ENCODE measurements at places on chromosomes 13 and 19.

DNA sequence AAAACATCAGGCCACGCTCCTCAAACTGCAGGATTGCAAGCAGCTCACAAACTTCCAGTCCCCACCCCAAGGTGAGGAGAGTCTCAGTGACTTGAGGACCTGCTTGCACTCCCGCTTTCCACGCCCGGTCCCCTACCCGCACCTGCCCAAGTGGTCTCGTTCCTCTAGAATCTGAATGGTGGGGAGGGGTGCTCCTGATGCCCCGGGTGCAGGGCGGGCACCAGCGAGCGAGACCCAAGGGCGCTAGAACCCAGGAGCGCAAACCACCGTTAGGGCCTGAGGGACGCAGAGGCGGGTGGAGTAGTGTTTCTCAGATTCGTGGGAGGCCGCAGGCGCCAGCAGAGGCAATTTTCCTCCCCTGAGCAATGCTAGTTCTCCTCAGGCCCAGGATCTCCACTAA, 40.3 kb downstream of the SOX1 start:
- no peak for DNase-seq

GRCh38 chr13:20489185-20489820, 36.4 kb downstream of the CRYL1 start:
- no peak for DNase-seq

DNA sequence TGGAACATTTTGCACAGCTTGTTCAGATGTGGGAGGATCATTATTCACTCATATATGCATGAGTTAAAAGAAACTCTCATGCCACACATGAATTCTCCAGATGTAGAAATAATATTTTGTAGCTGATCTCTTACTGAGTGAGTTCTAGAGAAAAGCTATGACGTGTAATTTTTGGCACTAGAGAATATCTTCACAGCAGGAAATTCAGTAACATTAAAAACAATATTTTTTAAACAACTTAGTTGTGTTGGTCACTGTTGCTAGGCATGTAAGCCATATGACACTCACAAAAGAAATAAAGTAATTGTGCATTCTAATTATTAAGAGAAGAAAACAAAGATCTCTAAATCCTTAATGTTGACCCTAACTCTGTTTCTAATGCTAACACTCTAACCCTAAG, 371.4 kb upstream of the SLC10A2 start:
- no peak for DNase-seq

GRCh38 chr19:35743640-35744429, 1.4 kb downstream of the U2AF1L4 start:
- no peak for DNase-seq

DNA sequence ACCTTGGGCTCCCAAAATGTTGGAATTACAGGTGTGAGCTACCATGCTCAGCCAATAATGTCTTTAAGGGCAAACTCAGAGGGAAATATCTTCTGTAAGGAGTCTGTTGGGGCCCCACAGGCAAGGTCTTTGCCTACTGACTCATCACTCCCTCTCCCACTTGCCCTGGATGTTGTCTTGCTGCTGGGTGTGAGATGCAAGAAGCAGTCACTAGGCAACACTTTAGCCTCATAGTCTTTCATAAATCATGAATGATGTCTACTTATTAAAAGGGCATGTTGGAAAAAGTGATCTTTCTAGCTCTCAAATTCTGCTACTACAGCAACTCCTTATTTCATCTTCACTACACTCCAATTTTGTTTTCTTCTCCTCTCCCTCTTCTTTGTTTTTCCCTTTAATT, 34.6 kb upstream of the SLC10A2 start:
- DNase-seq, result no peak

DNA sequence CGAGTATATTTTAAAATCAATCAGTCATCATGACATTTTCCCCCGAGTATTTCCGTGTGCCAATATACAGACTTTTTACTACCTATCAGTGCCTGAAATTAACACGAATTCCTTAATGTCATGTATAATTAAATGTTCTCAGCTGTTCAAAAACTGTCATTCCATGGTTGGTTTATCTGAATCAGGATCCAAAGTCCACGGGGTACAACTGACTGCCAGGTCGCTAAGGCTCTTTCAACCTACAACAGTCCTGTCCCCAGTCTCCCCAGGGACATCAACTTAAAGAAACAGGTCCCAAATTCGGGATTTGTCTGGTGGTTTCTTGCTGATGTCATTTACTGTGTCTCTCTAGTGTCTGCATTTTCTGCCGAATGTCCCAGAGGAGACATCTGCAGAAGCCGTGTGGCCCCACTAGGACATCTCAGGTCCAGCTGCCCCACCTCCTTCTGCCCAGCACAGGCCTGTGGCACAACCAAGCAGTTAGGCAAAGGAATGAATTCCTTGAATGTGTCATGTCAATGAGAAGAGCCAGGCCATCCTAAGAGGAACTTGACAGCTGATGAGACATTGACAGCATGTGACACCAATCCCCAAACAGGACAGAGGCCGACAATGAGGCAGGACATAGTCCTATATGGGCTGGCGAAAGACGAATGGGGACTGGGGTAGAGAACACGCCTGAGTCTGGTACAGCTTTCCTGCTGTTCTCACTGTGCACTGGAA, 109.5 kb downstream of the STK24 start:
- no peak for DNase-seq

GRCh38 chr13:78593652-78594455, 9.5 kb downstream of the POU4F1 start:
- DNase-seq, result no peak

DNA sequence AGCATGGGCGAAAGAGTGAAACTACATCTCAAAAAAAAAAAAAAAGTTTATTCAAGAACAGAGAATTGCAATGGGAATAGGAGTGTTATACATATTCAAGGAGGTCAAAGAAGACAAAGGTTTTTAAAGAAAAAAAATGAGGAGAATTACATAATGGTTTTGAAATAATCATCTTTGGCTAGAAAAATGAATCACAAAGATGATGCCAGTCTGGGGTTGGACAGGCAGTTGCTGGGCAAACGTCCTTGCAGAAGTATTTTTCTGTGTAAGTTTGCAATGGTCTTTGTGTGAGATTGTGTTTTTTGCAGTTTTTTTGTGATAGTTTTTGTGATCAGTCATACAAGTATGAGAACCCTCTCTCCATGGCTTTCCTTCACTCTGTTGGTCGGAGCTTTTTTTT, 23.7 kb downstream of the LYPD3 start:
- no peak for DNase-seq

DNA sequence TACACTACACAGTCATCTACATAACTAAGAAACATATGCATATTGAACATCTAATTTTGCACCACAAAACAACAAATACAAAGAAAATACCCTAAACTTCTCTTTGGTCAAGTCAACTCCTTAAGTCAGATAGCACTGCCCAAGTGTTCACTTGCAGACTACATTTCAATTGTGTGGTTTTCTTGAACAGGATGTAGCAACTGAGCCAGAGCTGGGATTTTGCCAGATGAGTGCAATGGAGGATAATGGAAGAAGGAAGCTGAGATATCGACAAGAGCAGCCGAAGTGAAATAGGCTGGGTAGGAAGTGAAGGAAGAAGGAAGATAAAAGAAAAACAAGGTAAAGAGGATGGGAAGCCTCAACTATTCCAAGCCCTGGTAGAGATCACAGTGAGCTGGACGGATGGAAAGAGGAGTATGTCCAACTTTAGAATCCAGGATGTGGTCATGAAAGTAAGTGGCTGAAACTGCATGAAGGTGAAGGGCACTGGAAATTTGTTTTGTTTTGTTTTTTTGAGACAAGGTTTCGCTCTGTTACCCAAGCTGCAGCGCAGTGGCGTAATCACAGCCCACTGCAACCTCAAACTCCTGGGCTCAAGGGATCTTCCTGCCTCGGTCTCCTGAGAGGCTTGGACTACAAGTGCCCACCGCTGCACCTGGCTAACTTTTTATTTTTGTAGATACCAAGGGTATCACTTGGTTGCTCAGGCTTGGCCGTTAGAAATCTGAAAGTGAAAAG, 15.0 kb downstream of the NUFIP1 start:
- no peak for DNase-seq

GRCh38 chr13:39268398-39268797, 230.1 kb downstream of the NHLRC3 start:
- DNase-seq, result no peak

DNA sequence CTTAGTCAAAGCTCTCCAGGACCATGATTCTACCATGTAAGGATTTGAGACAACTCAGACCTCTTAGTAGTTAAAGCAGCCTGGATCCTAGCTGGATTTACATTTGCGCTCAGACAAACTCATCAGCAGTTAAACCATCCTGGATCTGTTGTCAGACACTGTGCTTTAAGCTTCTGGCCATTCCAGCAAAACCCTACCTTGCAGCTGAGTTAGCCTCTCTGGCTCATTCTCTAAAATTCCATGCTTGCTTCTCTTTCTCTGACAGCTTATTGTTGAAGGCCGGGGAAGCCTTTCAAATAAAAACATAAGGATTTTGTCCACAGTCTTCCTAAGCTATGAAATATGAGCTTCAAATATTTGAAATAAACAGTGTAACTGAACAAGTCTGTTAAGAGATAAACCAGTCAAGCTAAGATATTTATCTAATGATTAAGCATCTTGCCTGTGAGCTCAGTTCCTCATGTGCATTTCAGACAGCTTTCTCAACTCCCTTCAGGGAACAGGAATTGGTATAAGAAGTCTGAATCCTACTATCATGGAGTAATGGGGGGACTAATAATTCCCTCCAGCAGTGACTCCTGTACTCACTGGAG, 89.3 kb downstream of the SLAIN1 start:
- DNase-seq, result no peak

GRCh38 chr19:55459950-55460657, 1.3 kb downstream of the ISOC2 start:
- DNase-seq, result no peak

DNA sequence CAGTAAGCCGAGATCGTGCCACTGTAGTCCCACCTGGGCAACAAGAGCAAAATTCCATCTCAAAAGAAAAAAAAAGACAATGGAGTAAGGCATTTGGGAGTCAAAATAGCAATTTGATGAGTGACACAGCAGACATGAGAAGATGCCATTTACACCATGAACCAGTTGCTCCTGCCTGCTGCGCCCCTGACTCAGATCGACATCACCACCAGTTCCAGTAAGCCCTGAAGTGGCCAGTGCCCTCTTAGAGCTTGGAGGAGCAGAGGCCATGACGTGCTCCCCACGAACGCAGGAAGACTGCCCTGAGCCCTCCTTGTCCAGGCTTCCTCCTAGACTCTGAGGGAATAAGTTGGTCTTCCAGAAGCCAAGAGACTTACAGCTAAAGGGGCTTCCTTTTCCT, 339.2 kb downstream of the MYO16 start:
- DNase-seq, result no peak

GRCh38 chr13:60689571-60689970, 292.6 kb downstream of the TDRD3 start:
- DNase-seq, result no peak

DNA sequence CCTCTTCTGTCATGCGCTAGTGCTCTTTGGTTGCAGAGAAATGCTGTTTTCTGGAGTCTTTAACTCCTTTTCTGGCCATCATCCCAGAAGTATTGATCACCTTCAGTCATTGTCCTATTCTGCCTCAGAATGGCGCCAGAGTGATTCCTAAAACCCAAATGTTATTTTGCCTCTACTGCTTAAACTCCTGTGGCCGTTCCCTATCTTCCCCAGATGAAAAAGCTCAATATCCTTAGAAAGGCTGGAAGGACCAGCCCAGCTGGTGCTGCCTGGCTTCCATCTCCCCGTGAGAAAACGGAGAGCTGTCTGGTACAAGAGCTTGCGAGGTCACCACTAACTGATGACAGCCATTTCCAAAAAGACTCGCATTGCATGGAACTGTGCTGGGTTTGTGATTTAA, 179.1 kb downstream of the RBM26 start:
- DNase-seq, result no peak

DNA sequence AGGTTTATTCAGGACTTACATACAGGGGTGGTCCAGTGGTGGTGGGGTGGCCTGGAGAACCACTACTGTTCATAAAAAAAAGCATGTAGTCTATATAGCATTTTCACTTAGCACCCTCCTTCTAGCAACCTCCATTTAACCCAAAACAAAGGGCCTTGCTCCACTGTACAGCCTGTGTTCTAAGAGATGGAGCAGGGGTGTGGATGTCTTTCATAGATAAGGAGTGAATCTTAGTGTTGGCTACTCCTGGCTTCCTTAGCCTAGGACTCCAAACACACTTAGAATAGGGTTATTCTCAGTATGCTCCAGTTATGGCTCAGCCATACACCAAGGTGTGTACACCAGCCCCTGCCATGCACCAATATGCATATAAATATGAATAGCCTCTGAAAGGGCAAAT, 95.2 kb downstream of the ELF1 start:
- no peak for DNase-seq

DNA sequence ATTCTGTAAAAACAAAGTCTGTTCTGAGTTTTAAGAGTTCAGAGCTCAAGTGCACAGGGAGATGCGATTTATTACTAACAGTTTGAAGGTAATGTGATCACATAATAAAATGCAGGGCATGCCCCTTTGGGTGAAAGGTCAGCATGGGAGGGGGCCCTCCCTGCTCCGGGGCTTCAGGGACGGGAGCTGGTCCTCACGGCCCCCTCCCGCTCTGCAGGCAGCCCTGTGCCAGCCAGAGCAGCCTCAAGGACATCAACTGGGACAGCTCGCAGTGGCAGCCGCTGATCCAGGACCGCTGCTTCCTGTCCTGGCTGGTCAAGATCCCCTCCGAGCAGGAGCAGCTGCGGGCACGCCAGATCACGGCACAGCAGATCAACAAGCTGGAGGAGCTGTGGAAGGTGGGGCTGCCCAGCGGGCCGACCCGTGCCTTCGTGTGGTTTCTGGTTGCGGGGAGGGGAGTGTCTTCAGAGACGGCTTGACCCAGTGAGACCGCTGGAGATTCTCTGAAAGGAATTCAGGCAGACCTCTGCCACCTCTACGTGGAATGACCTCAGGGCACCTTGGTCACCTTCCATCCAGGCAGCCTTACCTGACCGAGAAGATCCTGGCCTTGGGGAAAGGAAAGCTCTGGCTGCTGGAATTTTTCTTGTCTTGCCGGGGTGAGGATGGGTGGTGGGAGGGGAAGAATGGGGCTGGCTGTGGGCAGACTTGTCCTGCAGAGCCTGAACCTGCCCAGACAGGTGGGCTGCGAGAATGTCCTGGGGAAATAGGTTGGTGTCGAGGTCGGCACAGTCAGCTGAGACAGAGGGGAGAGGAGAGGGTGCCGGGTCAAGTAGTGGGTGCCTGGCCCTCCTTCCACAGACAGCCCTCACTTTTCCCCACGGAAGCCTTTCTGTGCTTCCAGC, 19.0 kb downstream of the UPF1 start:
- no peak for DNase-seq

GRCh38 chr13:33787051-33787591, 30.8 kb upstream of the RFC3 start:
- DNase-seq, result peak; percentile 46

DNA sequence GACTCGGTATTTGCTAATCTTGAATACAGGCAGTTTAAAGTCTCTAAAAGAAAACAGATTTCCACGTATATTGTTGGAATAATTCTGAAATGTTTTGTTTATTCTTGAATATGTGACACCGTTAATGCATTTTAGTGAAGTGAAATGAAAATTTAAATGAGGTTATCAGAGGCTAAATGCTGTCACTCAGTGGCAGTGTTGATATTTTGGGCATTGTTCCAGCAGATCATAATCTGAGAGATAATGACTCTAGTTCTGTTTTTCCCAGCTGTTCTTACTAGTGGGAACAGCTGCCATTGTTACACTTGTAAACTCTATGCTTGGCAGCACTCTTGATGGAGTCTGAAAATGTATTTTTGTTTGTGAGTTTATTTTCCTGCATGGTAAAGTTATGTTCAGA, 365.6 kb upstream of the SLC10A2 start:
- no peak for DNase-seq

Measured in activated CD8-positive, alpha-beta memory T cell treated with anti-CD3 and anti-CD28 coated beads, Interleukin-2, amount 10 ng/mL, durations not matched to agents 7 days and 5 days (primary cell).